ENCODE measurements at places on chromosomes 16 and 17.
A peak's percentile ranks its signal among the peaks of the same experiment; 100 is the strongest.

DNA sequence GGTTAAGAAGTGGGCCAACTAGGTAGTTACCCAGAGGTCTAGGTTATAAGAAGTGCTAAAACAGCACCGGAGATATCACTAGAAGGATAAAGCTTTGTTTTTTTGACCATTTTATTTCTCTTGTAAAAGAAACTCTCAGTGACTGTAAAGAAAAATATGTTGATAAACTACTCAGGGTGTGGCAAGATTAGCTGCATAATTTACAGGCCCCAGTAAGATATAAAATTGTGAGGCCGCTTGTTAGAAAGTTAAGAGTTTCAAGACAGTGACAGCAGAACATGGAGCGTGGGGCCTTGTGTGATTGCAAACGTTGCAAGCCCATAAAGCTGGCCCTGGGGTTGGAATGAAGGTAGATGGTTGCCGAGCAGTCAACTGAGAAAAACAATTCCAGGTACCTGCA, 263.7 kb upstream of the EEF2KMT start:
- no peak for DNase-seq

DNA sequence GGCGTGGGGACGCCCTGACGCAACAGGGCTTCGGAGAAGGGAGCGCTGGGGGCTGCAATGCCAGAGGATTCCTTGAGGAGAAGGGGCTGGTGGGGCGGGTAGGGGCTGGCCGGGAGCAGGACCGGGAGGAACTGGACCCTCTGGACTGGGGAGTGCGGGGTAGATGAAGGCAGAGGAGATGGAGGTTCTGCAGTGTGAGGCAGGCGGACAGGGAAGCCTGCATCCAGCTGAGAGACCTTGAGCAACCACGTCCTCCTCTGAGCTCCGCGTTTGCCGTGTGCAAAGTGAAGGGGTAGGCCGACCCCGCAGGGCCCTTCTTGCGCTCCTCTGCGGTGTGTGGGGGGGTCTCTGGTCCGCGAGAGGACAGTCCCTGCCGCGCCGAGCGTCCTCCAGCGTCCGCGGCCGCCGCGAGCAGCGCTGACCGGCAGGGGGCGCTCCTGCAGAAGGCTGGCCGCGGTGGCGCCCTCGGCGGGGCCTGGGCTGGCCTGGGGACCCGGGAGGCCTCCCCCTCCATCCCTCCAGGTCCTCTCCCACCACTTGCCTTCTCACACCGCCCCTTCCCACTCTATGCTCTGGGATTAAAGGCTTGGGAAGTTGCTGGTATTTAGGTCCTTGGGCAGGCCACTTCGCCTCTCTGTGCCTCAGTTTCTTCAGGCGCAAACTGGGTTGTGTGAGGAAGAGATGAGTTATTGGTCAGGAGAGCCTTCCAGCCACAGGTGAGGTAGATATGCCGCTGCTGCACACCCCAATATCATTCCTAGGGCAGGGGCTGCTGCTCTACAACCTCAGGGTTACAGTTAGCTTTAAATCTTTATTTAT, 9.6 kb upstream of the WNT9B start:
- DNase-seq = no peak

DNA sequence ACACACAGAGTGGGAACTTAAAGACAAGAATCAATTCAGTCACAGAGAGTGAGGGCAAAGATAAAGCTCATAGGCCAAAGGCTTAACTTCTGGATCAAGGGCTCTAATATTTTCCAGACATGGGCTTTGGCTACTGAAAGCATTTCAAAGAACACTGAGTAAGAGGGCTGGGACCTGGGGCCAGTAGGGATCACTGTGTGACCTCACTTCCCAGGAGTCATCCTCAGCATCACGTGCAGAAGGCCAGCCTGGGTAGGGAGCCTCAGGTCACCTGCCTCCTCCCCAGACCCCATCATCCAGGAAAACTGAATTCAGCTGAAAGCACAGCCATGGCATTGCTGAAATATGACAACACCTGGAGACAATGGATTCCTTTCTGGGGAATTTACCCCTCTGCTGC, 163.5 kb downstream of the RAB11FIP4 start:
- DNase-seq = no peak

- no peak for DNase-seq
Observed at GRCh38 chr17:82923366-82924113, 83.7 kb upstream of the ZNF750 start.

GRCh38 chr16:67104061-67104460, 5.7 kb upstream of the PHAF1 start:
- peak; percentile 44 for DNase-seq

DNA sequence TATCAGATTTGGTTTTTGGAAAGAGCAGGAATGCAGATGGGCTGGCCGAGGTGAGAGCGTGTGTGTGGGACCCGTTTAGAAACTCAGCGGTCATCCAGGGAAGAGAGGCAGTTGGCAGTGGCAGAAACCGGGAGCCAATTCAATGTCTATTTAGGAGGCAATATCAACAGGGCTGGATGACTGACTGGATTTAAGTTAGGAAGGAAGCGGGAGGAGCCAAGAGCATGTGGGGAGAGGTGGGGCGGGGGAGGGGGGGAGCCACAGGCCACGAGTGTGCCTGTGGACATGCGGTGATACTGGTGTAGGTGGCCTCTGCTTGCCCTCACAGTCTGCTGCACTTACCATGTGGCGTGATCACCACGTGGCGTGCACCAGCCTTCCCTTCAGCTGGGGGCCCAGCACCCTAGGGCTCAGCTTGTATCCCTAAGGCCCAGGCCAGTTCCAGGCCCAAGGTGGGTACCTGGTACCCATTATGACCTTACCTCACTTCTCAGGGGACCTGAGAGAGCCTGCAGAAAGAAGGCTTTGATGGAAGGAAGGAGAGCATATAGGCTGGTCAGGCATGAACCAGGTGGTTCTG, 10.8 kb upstream of the TPPP3 start:
- no peak for DNase-seq

GRCh38 chr16:22330326-22330725, 33.1 kb downstream of the POLR3E start:
- DNase-seq = no peak

GRCh38 chr16:17404941-17405689, 65.6 kb downstream of the XYLT1 start:
- no peak for DNase-seq

DNA sequence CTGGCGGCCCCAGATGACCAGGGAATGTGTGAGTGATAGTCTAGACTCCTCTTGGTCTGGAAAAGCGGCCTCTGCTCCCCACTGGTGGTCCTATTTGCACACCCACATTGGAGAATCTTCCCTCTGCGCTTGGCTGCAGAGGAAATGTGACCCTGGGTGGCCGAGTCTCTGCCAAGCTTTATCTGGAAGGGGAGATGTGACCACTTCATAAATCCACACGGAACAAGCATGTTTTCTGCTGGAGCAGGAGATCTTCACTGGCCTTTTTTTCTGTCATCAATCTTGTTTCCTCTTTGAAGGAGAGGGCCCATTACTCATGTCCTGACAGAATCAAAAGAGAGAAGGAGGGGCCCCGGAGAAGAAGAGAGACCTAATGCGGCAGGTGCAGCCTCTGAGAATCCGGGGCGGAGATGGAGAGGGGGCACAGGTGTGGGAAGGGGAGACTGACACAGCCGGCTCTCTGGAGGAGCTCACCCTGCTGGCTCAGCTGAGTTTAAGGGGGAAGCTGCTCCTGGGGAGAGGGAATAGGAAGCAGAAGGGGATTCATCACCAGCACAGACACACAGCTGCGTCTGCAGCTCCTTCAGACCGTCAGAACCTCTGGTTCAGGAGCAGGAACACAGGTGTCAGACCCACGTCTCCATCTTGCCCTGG, 116.3 kb downstream of the SOX9 start:
- DNase-seq = no peak

DNA sequence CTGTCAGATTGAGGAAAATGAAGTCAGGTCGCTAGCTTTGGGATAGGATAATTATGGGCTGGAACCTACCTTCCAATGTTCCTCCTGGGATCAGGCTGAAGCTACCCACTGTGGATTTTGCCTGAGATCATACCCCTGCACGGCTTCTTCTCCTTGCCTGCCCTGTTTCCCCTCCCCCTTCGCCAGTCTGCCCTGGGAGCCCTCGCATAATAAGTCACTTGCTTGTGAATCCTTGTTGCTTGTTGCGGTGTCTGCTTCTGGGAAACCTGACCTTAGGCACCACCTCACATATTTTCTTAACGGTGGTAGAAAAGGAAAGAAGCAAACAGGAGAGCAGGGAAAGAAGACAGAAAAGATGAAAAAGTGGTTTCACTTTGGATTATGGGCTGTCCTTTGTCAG, 13.3 kb upstream of the PMP22 start:
- peak; percentile 39 for DNase-seq

- no peak for DNase-seq
Observed at GRCh38 chr17:11094331-11094730, 146.7 kb upstream of the SHISA6 start.

DNA sequence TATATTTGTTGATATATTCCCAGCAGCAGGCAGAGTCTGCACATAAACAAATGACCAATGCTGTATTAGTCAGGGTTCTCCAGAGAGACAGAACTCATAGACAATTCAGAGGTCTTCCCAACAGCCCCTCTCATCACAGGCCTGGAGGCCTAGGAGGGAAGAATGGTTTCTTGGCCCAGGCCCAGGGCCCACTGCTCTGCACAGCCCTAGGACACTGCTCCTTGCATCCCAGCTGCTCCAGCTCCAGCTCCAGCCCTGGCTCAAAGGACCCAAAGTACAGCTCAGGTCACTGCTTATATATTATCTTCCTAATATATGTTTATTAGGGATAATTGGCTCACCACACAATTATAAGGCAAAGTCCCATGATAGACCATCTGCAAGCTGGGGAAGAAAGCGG, 749.9 kb downstream of the KCNJ2 start:
- DNase-seq = no peak

GRCh38 chr17:81821603-81822311, 11.3 kb downstream of the MCRIP1 start:
- no peak for DNase-seq

GRCh38 chr16:89037261-89038152, 56.1 kb upstream of the ACSF3 start:
- peak; percentile 77 for DNase-seq

GRCh38 chr17:61627125-61627524, 36.1 kb upstream of the NACA2 start:
- no peak for DNase-seq

- peak; percentile 52 for DNase-seq
Observed at GRCh38 chr16:72850853-72851252, 197.1 kb downstream of the ZFHX3 start.

DNA sequence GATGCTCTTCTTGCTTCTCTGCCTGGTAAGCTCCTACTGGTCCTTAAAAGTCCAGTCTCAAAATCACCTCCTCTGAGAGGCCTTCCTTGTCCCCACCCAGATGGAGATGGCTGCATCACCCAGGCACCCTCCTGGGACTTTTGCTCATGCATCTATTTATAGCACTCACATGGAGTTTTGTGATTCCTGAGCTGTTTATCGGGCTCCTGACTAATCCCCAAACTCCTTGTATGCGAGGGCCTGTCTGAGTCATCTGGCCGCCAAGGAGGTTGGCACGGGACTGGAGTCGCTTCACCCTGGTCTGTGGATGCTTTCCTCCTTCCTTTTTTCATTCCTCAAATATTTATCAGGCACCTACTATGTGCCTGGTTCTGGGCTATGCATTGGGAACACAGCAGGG, 2.3 kb upstream of the MAP2K3 start:
- DNase-seq = no peak

- DNase-seq = no peak
Observed at GRCh38 chr16:17062676-17063075, 408.1 kb downstream of the XYLT1 start.

- DNase-seq = no peak
Observed at GRCh38 chr16:84526794-84527531, 22.5 kb upstream of the MEAK7 start.

DNA sequence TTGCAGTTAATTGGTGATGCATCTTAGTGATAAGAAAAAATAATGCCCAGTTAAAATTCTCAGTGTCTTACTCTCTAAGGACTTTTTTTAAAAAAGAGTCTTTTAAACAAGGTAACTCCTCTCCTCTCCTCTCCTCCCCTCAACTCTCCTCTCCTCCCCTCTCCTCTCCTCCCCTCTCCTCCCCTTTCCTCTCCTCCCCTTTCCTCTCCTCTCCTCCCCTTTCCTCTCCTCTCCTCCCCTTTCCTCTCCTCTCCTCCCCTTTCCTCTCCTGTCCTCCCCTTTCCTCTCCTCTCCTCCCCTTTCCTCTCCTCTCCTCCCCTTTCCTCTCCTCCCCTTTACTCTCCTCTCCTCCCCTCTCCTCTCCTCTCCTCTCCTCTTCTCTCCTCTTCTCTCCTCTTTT, 675.9 kb upstream of the RBFOX1 start:
- no peak for DNase-seq

GRCh38 chr17:27469256-27469655, 13.0 kb downstream of the KSR1 start:
- DNase-seq = no peak

DNA sequence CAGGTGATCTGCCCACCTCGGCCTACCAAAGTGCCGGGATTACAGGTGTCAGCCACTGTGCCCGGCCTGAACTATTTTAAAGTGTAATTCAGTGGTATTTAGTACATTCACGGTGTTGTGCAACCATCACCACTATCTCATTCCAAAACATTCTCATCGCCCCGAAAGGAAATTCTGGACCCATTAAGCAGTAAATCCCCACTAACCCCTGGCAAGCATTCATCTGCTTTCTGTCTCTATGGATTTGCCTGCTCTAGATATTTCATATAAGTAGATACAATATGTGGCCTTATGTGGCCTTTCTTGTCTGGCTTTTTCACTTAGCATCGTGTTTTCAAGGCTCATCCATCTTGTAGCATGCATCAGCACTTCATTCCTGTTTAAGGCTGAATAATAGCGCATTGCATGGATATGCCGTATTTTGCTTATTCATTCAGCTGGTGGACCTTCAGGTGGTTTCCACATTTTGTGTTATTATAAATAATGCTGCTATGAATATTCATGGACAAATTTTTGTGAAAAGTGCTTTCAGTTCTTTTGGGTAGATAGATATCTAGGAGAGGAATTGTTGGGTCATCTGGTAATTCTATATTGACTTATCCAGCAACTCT, 8.4 kb upstream of the HERPUD1 start:
- no peak for DNase-seq

DNA sequence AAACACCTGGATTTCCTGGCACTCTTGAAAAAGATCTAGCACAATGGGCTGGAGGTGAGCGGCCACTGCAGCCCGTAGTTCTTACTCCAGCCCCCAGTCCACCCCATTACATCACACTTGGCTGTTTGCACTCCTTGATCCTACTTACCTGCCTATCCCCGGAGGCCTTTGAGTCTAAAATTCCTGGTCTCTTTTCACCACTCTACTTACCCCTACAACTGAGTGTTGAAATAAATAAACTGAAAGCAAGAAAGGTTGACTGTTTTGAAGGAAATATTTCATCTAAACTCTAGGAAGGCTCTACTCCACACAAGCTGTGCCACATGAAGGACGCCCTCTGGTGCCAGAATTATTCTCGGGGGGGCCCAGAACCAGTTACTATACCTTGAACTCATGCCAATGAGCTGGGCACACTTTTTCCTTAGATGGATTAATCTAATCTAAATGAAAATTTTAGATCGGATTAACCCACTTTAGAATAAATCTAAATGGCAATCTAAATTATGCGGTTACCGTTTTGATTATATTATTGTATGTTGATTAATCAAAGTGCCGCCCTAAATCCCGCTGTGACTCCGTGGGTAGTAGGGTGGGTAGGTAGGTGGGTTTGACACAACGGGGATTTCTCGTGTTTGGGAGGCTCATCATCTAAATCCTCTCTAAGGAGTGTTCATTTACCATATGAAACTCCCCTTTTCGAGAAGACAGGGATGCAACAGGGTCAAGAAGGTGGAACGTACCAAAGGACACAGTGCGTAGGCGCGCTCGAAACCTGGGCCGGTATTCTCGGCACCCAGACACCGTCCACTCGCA, 651 bp upstream of the EIF1 start:
- DNase-seq = no peak

Data from renal pelvis (tissue), 12 donors.